ENCODE measurements at places on chromosomes 11 and 22.

DNA sequence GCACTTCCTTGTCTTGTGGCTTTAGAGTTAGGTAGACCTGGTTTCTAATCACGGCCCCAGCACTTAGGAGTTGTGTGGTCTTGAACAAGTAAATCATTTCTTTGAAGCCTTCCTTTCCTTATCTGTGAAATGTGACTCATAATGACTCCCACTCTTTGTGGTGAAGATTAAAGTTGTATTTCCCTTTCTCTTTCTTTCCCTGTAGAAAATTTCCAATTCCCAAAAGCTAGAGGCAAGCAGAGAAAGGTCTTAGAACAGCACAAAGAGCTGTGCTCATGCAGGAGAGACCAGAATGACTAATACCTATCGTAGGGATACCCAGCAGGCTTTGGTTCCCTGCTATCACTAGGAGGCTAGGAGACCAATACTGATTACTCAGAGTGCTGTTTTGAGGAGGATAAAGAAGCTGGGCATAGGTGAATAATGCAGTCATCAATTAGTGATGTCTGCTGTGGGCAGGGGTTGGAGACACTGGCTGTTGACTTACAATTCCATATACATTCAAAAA, 270.7 kb upstream of the SYN3 start:
- no peak for DNase-seq

GRCh38 chr22:46481386-46481785, 56.0 kb downstream of the CELSR1 start:
- DNase-seq = no peak

- no peak for DNase-seq
Observed at GRCh38 chr11:69343401-69344321, 49.7 kb downstream of the MYEOV start.

- no peak for DNase-seq
Observed at GRCh38 chr22:43919106-43919973, 4.3 kb upstream of the PNPLA3 start.

GRCh38 chr11:66334605-66335442, 1.4 kb downstream of the RIN1 start:
- no peak for DNase-seq

DNA sequence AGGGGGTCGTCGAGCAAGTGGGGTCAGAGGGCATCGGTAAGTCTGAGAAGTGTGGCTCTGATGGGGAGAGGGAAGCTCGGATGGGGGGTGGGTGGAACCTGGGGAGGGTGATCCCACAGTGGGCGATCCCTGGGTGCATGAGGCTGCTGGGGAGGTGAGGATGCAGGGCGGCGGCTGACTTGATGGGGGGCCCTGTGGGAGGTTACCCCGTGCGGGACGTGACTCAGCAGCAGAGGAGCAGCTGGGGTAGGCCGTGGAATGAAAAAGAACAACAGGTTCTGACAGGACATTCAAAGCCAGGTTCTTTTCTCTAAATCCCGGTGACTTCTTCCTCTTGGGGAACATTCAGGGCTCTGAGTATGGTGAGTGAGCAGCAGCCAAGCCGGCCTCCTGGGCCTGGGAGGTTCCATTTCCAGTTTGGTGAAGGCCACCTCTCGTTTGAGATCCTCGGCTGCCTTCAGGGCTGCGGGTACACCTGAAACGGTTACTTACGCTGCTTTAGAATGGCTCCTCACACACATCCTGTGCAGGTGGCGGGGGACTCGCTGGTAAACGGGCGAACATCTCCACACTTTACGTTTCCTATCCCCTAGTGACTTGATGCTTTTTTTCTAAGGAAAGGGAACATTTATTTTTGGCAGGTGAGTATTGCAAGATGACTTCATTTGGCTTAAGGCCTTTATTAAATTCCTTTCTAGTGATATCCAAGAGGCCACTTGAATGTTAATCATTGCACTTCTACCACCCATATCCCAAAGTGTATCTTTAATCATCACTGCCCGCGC, 278.2 kb downstream of the TBC1D22A start:
- no peak for DNase-seq

DNA sequence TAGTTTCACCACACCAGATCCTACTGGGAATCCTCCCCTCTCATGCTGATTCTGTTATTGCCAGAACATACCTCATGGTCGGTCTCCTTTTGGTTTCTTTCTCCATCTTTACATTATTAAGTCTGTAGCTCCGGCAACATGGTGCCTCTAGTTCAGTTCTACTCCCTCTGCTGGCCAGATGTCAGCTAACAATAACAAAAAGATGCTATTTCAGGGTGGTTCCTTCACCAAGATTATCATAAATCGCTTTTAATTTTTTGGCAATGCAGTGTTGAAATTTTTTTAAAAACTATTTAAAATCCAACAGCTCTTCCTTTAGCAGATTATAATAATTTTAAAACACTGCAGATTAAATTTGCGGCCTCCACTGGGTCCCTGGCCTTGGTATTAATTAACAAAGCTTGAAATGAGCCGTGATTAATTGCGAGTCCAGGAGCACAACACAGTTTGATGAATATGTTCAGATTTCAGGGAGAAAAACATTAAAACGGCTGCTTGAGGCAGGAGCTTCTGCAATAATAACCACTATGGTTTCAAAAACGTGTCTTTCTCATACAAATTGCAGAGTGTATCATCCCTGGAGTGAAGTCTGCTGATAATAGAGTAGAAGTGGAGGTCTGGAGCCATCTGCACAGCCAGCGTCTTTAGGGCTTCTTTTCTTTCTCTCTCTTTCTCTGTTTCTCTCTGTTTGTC, 492.9 kb upstream of the KIRREL3 start:
- no peak for DNase-seq

DNA sequence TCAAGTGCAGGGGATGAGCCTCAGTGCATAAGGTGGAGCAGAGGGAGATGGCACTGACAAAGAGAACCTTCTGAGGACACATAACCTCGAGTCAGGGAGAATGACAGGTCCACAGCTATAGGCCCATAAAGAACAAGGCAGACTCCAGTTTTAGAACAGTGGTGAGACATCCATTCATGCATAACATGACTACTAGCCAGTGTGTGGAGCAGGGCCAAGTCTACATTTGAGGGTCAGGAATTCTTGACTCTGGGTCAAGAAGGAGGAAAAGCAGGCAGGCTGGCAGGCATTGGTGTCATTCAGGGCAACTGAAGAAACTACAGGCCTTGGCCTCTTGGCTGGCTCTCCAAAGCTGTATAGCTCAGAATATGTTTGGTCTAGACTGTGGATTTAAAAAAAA, 54.9 kb downstream of the MTNR1B start:
- no peak for DNase-seq

GRCh38 chr11:45929486-45930030, 7.1 kb downstream of the LARGE2 start:
- no peak for DNase-seq

DNA sequence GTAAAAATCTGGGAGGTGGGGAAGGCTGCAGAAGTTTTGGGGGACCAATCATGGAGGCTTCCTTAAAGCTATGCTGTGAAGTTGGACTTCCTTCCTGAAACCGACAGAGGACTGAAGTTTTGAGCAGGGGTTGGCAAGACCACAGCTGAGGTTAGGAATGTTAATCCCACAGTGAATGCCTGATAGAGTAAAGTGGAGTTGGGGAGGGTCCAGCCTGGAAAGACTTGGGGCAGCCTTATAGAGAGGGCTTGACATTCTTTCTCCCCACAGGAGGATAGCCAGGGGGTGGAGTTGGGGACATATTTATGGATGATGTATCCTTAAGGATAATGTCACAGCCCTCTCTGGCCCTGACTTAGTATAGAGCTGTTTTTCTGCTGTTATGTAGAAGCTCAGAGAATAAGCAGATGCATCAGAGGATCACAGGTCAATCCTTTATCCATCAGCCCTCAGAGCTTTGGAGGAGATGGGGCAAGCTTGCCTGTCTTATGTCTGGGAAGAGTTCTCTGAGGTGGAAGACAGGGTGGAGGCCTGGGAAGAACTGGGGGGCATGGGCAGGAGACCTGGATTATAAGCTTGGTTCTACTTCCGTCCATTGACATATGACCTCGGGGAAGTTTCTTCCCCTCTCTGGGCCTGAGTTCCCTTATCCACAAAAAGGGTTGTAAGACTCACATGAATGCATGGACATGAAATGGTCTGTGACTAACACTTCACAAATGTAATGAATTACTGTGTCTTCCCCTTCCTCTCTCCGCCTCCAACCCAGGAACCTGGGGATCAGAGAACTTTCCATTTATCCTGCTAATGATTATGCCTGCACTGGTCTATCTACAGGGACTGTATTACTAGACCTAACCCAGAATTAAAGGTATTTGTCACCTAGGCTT, 317.8 kb downstream of the MIAT start:
- DNase-seq = no peak

- no peak for DNase-seq
Observed at GRCh38 chr22:31605851-31606585, 56.0 kb downstream of the PISD start.

DNA sequence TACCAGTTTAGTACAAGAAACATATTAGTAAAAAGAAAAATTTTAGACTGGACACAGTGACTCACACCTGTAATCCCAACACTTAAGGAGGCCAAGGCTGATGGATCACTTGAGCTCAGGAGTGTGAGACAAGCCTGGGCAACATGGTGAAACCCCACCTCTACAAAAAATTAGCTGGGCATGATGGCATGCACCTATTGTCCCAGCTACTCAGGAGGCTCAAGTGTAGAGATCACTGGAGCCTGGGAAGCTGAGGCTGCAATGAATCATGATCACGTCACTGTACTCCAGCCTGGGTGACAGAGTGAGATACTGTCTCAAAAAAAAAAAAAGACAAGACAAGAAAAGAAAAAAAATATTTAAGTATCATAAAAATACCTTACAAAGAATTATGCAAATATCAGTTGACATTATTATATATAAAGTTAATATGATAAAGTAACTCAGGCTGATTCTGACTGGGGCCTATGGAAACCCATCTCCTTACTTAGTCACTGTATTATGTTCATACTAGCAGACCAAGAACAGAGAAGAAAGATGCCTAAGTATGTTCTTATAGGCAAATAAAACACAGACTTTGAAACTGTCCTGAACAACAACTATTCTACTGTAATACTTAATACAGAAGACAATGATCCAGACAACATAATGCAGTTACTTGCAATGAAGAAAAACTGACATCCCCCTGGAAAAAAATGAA, 27.3 kb downstream of the FAM168A start:
- DNase-seq = no peak

GRCh38 chr11:119845756-119846155, 116.8 kb upstream of the NECTIN1 start:
- DNase-seq = no peak

- DNase-seq = no peak
Observed at GRCh38 chr11:36333897-36334296, 37.8 kb downstream of the PRR5L start.

DNA sequence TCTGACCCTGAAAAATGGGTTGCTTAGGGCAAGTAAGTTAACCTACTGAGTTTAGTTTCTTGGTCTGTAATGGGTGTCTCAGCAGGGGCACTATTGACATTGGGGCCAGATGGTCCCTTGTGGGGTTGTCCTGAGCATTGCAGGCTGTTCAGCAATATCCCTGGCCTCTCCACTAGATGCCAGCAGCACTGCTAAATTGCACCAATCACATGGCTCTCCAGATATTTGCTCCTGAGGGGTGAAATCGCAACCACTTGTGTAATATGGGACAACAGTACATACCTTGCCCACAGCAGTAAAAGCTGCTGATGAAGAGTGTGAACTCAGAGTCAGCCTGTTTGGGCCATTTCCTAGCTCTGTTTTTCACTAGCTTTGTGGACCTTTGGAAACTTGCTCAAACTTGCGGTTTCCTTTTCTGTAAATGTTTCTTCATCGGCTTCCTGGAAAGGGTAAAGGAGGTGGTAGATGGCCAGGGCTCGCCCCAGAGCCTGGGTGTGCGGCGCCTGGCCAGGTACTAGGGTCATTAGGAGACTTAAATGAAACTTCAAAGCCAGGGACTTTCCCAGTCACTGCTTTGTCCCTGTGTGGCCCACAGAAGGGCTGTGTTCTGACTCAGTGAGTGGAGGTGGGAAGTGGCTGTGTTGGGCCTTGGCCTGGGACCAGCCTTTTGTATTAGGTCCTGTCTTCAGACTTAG, 13.0 kb downstream of the NCF4 start:
- peak; percentile 25 for DNase-seq

DNA sequence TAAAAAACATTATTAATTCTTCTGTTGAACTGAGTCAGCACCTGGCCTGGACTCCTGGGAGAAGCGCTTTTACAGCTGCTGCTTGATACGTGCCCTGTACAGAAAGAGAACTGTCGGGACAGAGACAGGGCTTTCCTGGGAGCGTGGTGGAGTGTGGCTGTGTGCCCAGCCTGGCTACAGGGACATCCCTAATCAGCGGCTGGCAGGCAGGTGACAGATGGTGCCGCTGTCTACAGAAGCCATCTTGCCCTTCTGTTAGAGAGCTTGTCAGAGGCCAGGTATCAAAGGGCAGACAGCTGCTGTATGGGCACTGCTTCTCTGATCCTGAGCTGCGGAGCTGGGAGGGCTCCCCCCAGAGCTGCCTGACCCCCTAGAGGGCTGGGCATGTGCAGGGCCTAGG, 361.8 kb downstream of the TENM4 start:
- no peak for DNase-seq
